Mucosa of gallbladder (tissue), 1 donor: ENCODE measurements at places on chromosomes 2 and 18. TPM values are rescaled to one million over a fixed set of nuclear protein-coding genes. Genes with fewer than 3 reads are reported as not detected.

DNA sequence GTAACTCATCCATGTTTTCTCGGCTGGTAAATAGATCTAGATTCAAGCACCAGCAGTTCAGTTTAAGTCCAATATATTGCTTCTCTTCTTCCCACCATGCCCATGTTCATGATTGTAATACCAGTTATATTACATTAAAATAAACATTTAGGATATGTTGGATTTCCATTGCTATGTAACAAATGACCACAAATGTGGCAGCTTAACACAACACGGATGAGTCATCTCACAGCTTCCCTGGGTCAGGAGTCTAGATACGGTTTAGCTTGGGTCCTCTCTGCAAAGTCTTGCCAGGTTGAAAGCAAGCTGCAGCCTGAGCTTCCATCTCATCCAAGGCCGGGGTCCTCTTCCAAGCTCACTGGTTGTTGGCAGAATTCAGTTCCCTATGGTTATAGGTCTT, 39.4 kb upstream of the SMAD2 start:
- DNase-seq, result no peak

GRCh38 chr18:32742579-32742978, 30.2 kb downstream of the KLHL14 start:
- DNase-seq, result no peak

- DNase-seq, result no peak
These were observed 40.6 kb downstream of the GREB1 start for GRCh38 chr2:11574176-11575046.

DNA sequence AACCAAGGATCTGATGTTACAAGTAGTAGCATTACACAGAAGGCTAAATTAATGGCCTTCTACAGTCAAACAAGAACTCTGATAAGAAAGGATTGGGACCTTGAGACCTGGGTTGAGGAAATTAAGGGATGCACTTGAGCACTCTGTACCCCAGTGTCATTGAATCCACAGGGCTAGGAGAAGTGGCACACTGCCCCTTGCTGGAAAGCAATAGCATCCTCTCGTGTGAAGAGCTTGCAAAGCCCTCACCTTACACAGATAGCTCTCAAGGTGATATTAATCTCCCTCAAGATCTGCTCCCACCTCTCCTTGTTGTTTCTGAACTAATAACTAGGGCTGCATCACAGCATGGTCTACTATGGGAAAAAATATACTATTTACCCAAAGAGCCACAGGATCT, 26.5 kb upstream of the CHST9 start:
- DNase-seq, result no peak

- no peak for DNase-seq
These were observed 106.2 kb downstream of the TANC1 start for GRCh38 chr2:159074605-159075004.

- no peak for DNase-seq
These were observed 13.5 kb downstream of the ANKRD12 start for GRCh38 chr18:9150121-9150520.

GRCh38 chr2:142058149-142058548, 72.7 kb downstream of the LRP1B start:
- no peak for DNase-seq

GRCh38 chr2:118913131-118913802, 28.7 kb upstream of the MARCO start:
- no peak for DNase-seq

DNA sequence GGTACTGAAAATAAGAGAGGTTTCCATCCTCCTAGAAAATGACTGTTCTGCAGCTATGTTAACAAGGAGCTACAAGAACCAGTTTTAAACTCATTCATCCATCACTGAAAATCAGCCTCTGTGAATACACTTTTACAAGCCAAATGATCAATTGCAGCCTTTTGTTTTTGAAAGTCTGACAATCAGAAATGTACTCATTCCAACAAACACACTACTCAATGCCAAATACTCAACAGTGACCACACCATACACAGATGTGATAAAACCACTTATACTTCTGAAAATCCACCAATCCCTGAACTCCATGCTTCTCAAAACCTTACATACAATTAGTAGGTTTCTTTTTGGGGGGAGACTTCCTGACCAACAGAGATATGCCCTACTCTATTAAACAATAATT, 663.9 kb upstream of the CHAC2 start:
- DNase-seq, result no peak

DNA sequence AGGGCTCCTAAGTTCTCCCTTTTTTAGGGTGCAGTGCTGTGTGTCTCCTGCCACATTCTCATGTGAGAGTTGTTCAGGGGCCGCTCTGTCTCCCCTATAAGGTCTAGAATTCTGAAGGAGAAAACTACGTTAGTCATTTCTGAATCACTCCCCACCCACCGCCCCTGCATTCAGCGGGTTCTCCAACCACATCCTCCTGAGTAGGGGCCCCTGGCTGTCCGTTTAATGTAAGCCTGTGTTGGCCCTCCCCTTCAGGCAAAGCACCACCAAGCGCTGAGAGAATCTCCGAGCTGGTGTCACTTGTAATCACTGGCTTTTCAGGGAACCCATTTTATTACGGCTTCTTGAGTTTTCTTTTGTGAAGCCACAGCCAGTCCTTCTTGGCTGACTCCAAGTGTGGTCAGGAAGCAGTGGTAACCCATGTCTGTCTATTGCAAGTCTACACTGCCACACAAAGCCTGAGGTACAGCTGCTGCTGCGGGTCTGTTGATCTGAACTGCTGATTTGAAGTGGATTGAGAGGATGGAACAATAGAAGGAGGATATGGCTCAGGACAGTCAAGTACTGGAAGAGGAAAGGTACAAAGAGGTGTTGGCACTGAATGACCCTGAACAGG, 16.9 kb downstream of the LCT start:
- no peak for DNase-seq

Gene ANKRD30BL
- total RNA-seq, result not detected

GRCh38 chr18:70822117-70822516, 533.3 kb downstream of the SOCS6 start:
- DNase-seq, result no peak
